ENCODE measurements at places on chromosomes 13 and 19.

DNA sequence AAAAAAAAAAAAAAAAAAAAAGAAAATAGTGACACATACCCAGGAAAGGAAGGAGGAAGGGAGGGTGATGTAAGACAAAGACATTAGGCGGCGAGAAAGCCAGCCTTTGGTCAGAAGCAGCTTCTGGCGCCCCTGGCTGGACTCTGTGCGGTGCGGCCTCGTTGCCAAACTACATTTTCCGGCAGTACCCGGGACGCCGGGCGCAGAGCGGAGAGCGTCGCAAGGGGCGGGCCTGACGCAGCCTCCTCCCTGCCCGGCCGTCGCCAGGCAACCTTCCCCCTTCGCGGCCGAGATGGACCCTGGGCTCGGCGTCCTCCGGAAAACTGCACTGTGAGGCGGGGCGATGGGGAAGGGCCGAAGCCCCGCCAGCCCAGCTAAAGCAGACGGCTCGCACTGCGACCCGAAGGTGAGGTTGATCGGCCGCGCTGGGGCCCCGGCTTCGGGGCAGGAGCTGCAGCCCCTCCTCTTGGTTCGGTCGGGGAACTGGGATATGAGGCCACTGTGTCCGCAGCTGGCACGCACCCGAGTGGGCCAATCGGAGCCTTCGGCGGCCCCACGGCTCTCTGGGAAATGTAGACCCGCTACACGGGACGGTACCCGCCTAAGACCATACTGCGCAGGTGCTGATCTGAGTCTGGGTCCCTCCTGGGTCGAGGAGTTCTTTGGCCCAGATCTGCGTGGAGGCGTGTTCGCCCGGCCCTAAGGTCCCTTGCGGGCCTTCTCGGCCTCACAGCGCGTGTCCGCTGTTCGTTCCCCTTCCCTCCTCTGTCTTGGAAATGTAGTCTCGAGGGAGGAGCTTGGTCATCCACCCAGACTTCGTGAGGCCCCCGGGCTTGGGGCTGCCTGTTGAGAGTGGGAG, 2.3 kb upstream of the MZF1 start:
- DNase-seq, result peak; percentile 79

DNA sequence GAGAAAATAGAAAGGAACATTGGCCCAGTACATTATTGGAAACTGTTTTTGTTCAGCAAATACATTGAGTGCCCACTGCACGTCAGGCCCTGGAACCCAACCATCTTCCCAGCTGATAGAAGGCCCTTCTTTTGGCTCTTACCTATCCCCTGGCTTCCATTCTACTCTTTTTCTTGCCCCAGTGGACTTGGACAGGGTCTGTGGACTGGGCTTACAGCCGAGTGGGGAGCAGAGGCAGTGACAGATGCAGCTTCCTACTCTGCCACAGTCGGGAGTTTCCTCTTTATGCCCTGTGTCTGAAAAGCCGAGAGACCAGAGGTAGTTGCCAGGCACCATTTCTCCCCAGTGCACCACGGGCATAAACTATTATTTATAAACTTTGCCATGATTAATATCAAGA, 70.4 kb downstream of the ARHGAP35 start:
- no peak for DNase-seq

- DNase-seq, result no peak
Measured at GRCh38 chr13:87235621-87236020, 435.6 kb upstream of the SLITRK5 start.

DNA sequence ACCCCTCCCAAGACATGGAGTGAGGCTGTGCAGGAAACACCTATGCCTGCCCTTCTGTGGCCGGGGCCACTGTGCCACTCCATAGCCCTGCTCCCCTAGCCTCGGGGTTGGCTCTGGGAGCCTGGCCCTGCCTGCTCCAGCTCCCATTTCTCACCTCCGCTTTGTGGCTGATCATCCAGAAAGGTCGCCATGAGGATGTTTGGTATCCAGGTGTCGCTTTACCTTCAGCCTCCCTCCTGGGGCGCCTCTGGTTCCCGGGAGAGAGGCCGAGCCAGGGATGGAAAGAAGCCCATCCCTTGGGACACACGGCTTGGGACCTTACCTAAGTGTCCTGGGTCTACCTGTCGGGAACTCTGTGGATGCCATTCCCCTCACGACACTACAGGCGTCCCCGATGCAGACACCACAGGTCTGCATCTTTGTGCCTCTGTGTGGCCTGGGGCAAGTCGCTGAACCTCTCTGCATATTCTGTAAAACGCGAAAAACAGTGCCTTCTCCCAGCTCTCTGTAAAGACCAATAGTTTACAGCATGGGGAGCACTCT, 3.4 kb upstream of the MCF2L start:
- DNase-seq, result no peak

DNA sequence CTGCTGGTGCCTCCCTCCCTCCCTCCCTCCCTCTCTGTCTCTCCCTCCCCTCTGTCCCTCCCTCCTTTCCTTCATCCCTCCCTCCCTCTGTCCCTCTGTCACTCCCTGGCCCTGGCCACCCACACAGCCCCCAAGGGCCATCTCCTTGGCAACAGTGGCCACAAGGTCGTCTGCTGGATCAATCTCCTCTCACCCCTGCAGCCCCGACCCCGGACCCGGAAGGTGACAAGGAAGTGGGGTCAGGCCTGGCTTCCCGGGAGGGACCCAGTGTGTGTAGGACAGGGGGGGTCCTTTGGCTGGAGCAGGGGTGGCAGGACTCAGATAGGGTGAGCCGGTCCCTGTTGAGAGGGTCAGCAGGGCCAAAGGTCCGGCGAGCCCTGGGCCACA, 21.9 kb upstream of the TCF3 start:
- DNase-seq, result no peak

- DNase-seq, result no peak
Measured at GRCh38 chr13:66205807-66206206, 1024.3 kb downstream of the PCDH9 start.
